ENCODE measurements at places on chromosomes 2 and 18. TPM values are rescaled to one million over a fixed set of nuclear protein-coding genes. Genes with fewer than 3 reads are reported as not detected.

Gene CNGA3
- total RNA-seq = not detected

Gene UGT1A10
- total RNA-seq = not detected

Gene SCN9A
- total RNA-seq = 43.0 TPM

Gene LCT
- under 0.01 TPM for total RNA-seq

Measured in uterine smooth muscle cell (primary cell).